ENCODE measurements at places on chromosomes 2 and 18.

DNA sequence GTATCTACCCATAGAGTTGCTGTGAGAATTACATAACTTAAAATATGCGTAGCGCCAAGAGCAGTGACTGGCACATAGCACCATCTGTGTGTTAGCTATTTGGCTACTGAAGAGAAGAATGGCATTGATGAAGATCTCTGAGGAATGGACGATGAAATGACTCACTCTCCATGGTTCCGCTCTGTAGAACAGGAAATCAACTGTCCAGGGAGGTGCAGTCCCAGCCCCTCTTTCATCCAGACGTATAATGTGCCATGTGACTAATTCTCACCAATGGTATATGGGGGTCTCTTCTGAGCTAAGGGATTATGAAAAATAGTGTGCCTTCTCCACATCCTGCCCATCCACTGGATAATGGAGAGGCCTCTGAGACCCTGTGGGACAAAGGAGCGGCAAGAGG, 254.8 kb downstream of the CYP26B1 start:
- no peak for DNase-seq

DNA sequence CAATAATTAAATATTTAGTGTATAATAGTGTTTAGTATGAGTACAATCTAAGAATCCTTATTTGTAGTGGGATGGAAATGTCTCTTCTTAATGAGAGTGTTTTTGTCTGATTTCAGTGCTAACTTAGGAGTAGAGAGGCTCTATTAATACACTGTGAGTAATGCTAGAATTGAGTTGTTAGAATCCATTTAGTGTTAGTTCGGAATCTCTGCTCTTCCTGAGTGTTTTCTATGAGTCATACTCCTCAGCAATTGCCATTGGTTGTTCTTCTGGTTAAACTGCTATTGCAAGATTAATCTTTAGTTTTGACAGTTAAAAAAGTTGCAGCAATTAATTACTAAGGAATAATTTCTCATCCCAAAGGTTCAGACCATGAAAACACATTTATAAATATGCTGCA, 828.6 kb upstream of the POU3F3 start:
- DNase-seq: no peak

GRCh38 chr18:6682437-6683111, 46.9 kb upstream of the ARHGAP28 start:
- no peak for DNase-seq

GRCh38 chr2:133270550-133270949, 297.7 kb downstream of the NCKAP5 start:
- DNase-seq: no peak

GRCh38 chr2:197377670-197378069, 57.2 kb downstream of the SF3B1 start:
- DNase-seq: no peak

- DNase-seq: no peak
Measured at GRCh38 chr2:63834401-63834800, 7.3 kb upstream of the UGP2 start.

- DNase-seq: no peak
Measured at GRCh38 chr2:165950438-165950837, 3.1 kb downstream of the TTC21B start.
